ENCODE measurements at places on chromosomes 4 and X.

DNA sequence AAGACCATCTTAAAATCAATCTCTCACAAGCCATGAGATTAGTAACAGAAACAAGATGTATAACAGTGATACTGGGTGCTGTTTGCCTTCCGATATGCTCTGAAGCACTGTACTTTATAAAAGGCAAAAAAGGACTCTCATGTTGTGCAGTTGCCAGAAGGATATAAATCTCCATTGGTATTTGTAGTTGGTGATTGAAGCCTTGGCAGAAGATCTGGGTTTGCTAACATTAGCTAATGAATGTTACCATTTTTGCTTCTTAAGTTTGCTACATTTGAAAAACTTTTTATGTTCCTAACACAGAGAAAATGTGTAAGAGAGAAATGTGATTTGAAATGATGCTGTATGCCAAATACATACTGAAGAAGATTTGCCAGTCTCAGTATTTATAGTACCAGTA is 44.4 kb downstream of the RAP1GDS1 start:
- DNase-seq: no peak

GRCh38 chrX:119605464-119606279 is 552 bp downstream of the NKRF start:
- DNase-seq: no peak

DNA sequence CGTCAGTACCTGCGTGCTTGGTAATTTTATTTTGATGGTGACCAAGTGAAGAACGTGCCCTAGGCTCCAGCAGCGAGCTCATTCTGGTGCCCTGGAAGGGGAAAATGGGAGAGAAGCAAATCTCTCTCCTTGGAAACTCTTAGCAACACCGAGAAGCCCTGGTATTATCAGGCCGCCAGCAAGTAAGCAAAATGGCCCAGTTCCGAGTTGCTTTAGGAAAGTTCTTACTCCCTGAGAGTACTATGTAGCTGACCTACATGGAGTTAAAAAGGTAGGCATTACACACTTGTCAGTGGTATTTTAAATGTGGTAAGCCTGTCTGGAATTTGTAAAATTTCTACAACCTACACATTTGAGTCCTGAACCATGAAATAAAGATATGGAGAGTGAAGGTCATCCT is 146.4 kb downstream of the CPEB2 start:
- DNase-seq: peak; percentile 12

DNA sequence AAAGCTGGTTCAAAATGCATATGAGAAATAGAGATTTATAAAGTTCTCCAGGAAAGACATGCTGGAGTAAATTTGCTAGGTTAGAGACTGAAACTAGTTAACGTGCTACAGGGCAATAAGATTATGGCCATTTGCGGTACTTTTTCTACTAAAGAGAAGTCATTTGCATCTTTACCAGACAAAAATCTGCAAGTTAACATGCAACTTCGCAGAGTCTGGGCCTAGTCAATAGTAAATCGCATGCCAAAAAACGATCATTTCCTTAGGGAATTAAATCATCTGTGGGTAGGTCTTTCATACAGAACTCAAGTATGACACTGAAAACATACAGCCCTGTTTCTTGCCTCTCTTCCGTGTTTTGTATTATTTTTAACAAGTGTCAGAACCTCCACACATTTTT is 32.8 kb upstream of the REST start:
- no peak for DNase-seq

Data from kidney glomerular epithelial cell (primary cell).